Stimulated activated CD8-positive, alpha-beta memory T cell treated with anti-CD3 and anti-CD28 coated beads, Interleukin-7, amount 100 ng/mL, for 24 hours (primary cell): ENCODE measurements at places on chromosomes 2 and 18.

GRCh38 chr2:132790207-132790785 is 120.3 kb upstream of the LYPD1 start:
- no peak for DNase-seq

GRCh38 chr2:20174410-20174809 is 50.5 kb downstream of the SDC1 start:
- no peak for DNase-seq

DNA sequence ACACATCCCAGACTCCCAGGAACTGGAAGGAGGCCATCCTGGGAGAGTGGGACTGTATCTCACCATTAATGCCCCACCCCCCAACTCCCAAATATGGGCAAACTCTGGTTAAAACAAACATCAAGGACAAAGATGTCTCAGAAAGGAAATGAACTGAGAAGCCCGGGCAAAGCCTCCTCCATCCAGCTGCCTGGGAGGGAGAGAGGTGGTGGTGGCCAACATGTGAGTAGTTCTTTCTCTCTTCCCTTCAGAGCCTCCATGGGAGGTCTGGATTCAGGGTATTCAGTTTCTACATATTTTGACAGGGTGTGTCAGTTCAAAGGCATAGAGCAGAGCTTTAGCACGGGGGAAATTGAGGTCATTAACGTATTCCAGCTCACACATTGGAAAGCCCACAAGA is 57.5 kb downstream of the CXCR4 start:
- no peak for DNase-seq

DNA sequence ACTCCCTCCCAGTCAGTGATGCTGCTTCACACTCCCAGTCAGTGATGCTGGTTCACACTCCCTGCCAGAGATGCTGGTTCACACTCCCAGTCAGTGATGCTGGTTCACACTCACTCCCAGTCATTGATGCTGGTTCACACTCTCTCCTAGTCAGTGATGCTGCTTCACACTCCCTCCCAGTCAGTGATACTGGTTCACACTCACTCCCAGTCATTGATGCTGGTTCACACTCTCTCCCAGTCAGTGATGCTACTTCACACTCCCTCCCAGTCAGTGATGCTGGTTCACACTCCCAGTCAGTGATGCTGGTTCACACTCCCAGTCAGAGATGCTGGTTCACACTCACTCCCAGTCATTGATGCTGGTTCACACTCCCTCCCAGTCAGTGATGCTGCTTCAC is 34.3 kb upstream of the KCNG2 start:
- no peak for DNase-seq

DNA sequence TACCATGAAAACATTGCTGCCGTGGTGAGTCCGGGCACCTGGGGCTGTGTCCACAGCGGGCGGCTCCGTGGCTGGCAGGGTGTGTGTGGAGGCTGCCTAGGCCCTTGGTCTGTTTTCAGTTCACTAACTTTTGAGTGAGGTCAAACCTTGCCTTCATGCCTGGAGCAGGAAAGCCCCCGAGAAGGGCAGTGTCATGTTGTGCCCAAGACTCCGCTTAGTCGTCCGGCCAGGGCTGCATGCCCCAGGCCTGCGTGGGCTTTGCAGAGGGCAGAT is 24.1 kb downstream of the MAL start:
- no peak for DNase-seq

DNA sequence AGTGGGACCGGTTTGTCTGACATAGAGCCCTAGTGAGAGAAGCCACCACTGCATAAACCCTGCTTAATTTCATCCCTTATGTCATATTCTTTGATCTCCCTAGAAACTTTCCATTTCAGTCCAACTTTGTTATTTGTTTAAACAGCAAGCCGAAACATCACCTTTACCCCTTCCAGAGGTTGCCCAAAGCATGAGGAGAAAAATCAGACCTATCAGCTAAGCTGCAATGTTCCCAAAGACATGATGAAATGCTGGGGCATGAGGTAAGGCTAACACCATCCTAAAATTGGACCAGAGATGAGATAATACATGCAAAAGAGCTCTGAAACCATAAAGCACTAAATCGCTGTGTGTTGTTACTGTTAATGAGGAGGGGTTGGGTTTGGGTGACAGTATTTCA is 447.9 kb upstream of the ACVR2A start:
- DNase-seq = no peak

DNA sequence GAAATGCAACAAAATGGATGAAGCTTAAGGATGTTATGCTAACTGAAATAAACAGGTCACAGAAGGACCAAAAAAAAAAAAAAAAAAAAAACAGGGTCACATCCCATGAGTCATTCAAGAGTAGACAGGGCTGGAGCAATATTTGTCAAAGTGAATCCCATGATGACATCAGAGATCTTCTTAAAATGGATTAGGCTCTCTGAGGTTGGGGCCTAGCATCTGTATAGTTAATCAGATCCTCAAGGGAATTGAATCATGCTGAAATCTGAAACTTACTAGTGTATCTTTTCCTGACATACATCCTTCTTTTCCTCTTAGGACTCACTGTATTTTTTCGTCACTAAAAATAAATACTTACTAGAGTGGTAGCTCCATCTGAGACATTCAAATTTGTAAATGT is 380.6 kb upstream of the NXPH2 start:
- no peak for DNase-seq

DNA sequence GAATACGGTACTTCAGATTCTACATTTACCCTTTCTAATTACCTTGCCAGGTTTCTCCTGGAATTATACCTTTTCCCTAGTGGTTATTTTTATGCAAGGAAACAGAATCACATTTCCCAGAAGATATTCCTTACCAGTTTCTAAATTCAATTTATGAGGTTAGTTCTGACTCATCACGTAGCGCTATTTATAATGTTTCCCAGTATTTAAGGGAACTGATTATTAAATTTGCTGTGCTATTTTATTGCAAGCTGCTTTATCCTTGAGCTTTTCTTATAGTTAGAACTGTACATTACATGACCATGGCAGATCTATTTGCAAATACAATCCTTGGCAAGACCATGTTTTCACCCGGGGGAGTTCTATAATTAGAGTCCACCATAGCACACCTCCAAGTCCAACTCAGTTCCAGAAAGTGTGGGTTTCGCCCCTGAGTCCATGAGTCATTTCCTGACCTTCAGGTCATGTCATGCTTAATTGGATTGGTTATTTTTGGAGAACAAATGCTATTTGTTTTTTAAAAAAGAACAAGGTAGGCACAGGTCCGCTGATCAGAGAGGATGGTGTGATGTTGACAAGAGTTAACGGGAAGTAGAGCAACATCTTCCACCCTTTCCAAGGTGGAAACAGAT is 126.6 kb downstream of the ZNF532 start:
- DNase-seq = no peak

DNA sequence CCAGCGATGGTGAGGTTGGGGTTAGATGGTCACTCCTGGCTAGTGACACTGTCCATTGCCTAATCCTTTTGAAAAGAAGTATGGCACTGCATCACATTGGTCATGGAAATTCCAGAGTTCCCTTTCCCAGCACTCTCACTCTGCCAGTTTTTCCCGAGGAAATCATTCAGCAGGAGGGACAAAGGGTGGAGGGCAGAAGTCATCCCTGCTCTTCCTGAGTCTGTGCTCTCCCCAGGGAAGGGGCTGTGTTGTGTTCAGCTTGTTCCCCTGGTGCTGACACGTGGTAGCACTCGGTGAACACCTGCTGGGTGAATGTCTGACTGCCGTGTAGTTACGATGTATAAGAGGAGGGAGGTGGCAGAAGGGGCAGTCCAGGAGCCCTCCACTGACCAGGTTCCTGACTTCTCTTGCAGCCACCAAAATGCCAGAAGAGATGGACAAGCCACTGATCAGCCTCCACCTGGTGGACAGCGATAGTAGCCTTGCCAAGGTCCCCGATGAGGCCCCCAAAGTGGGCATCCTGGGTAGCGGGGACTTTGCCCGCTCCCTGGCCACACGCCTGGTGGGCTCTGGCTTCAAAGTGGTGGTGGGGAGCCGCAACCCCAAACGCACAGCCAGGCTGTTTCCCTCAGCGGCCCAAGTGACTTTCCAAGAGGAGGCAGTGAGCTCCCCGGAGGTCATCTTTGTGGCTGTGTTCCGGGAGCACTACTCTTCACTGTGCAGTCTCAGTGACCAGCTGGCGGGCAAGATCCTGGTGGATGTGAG is 21.6 kb downstream of the STEAP3 start:
- DNase-seq = no peak

DNA sequence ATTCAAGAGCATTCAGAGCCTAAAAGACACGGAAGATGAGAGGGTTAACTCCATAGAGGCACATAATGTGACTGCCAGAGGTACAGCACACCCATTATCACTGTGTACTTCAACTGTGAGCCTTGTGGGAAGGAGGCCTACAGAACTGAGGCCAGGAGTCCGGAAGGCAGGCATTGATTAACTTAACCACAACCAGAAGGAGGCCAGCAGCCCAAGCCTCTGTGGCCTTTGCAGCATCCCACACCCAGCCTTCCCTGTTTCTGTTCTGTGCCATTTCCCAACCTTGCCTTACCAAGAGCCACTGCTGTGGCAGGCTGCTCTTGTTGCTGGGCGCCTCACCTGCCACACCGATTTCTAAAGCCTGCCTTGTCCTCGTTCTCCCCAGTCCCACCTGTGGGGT is 27.2 kb downstream of the SIGLEC15 start:
- DNase-seq = no peak

- DNase-seq = no peak
These were observed 51.5 kb downstream of the HAUS1 start for GRCh38 chr18:46155641-46156051.
